ENCODE measurements at places on chromosomes 11 and 22. TPM values are rescaled to one million over a fixed set of nuclear protein-coding genes. Genes with fewer than 3 reads are reported as not detected.

Gene HOATZ
- total RNA-seq = not detected

Gene ST14
- total RNA-seq = 8.7 TPM

Gene SMIM35
- total RNA-seq = not detected

Gene PNPLA2
- 40.5 TPM for total RNA-seq

Gene EEF1G
- total RNA-seq = 1,951 TPM

Gene CHST1
- total RNA-seq = 275 TPM

Gene KLHL35
- total RNA-seq = 2.8 TPM

Gene POU2AF1
- total RNA-seq = not detected

Gene SC5D
- total RNA-seq = 88.8 TPM

GRCh38 chr11:93662175-93662570 lies 691 bp downstream of the CEP295 start:
- no peak for DNase-seq

- no peak for DNase-seq
These were observed 12.8 kb downstream of the TSKU start for GRCh38 chr11:76795936-76796441.

DNA sequence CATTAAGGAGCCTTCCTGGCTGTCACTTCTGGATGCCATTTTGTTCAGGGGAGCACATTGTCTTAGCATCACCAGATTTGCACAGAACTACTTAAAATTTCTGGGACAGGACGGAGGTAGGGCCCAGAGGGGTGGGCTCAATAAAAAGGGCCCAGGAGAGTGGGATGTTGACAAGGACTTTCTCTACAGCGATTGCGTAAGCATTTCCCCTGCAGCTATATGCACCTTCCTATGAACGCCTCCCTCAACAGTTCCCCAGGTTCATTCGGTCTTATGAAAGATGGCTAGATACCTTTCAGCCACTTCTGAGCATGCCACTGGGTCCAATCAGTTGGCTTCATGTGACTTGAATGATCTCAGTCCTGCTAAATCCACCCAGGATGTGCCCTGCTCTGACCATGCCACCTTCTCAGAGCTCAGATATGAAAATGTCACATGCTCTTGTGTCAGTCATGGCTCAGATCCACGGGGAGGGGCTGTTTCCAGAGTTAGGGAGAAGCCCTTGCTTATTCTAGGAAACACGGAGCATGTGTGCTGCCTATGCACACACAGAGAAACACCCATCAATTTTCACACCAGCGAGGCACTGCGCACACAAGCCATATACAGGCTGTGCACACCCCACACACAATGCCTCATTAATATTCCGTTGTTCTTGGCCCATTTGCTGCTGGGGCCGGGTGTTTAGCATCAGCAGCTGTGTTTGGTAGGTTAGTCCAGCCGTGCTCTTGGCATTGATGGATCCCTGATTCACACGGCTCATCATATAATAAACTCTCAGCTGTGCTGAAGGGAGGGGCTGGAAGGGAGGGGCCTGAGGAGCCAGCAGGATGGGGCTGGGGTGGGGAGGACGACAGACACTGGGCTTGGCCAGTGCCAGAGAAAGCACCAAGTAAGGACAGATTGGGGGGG lies 52.5 kb upstream of the NNMT start:
- DNase-seq = no peak

DNA sequence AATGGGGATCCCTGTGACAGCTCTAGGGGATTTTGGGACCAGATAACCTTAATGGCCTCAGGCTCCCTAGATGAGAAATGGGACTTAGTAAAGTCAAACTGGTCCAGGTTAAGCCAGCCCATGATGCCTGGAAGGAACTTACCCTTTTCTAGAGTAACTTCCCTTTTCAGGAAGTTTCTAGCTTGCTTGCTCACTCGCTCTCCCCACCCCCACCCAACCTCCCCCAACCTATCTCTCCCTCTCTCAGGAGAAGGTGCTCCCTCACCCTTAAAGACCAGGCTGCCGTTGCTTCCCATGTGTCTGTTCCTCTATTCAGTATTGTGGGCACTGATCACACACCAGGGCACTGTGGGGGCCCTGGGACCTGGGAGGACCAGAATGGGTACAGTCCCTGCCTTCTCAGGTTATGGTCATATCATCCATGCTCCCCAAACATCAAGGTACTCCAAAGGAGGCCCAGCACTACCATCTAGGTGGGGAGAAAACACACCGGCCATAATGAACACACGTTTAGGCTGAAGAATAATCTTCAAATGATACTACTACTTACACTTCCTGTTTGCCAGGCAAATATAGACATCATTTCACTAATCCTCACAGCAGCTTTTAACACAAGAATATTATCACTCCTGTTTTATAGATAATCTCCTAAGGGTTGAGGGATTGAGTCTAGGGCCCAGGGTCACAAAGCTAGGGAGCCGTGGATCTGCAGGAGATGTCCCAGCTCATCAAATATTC lies 18.2 kb downstream of the KCNQ1OT1 start:
- no peak for DNase-seq

GRCh38 chr11:125720781-125721180 lies 25.3 kb upstream of the PATE1 start:
- no peak for DNase-seq

DNA sequence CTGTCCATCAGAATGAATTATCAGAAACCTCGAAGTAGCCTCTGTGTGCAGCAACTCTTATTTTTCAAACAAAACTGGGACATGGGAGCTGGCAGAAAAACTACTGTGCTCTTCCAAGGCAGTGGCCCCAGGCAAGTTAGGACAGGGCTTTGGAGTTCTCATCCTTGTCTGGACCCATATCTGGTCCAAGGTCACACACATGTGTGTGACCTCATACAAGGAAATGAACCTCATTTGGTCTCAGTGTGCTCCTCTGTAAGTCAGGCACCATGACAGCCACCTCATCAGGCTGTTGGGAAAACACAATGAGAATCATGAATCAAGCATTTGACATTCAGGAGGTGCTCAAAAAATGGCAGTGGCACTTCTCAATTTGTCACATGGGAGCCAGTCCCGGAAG lies 25.8 kb downstream of the LARGE1 start:
- no peak for DNase-seq

DNA sequence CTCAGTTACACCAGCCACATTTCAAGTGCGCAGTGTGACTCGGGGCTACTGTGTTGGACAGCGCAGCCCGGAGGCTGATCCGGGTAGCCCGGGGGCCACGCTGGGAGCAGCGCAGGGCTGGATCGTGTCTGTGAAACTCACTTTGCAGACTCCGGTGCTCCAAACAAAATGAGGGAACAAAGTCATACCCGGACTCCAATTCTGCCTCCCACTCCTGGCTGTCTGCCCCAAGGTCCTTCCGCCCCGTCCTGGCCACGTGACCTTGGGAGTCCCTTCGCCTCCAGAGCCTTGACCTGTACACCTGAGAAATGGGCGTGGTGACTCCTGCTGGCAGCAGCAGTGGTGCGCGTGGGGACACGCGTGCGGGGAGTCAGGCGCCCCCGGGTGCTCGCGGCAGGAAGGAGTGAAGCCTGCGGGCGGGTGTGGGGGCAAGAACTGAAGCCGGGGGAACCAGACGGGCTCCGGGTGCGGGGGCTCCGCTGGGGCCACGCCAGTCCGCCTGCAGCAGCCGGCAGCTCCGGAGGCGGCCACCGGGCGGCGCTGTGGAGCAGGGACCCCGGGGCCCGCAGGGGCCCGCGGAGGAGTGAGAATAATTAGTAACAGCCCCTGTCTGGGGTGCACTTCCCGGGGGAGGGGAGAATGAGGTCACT lies 42.4 kb downstream of the KCNJ4 start:
- no peak for DNase-seq

DNA sequence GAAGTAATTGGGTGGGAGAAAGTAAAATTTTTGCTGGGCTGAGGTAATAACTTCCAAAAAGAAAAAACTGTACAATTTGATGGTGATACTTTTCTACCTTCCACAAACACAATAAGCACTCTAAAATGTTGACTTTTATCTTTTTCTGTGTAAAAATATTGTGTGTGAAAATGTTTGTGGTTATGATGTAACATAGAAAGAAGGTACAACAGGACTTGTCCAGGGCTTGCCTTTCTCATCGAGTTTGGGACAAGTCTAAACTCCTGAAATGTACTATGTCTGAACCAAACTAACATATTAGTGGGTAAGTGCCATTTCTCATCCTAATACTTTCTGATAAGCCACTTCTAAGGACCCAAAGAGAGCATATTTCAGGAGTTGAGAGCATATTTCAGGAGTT lies 174.2 kb upstream of the PDGFD start:
- no peak for DNase-seq

- DNase-seq = no peak
These were observed 39.6 kb downstream of the ARRB1 start for GRCh38 chr11:75311858-75312288.

DNA sequence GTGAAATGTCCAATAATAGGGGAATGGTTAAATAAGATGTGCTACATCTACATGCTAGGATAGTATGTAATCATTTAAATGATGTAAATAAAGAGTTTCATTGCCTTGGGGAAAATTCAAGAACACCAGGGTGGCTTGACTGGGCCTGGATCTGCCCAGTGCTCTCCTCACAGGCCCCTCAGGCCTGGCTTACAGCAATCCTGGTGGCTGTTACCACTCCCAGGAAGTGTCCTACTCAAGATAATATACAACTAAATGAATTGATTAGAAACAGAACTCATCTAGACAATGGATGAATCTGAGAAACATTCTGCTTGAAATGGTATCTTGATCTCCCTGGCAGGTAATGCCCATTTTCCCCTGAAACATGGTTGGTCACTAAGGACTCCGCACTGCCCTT lies 30.8 kb downstream of the MAP6 start:
- no peak for DNase-seq

DNA sequence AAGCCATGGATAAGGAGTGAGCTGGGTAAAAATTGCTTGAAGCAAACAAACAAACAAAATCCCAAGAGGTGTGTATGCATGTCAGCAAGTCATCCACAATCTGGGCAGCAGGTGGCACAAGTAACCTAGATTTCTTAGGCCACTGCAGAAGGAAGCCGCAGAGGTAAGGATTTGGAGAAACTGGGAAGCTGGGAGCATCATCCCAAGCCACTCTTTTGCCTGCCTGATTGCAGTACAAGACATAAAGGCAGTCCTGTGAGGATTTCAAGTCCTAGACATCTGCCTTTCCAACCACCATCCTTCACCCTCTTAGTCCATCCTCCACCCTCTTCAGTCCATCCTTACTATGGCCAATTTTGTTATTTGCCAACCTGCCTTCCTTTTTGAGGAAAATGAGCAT lies 67.2 kb upstream of the BMAL1 start:
- peak; percentile 63 for DNase-seq

DNA sequence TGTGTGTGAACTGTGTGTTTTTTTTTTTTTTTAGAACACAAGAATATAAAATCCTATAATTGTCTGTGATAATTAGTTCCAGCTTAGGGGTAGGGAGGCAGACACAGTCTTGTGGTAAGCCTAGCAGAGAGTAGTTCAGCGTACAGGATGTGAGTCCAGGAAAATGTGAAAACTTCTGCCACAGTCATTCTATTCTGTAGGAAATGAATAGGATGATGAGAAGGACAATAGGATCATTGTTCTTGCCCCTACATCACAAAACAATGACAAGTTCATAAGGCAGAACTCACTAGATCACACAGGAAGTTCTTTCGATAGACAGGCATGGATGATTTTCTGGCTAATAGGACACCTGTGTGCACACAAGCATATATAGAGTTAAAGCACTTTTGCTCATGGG lies 132.2 kb downstream of the NAV2 start:
- no peak for DNase-seq

DNA sequence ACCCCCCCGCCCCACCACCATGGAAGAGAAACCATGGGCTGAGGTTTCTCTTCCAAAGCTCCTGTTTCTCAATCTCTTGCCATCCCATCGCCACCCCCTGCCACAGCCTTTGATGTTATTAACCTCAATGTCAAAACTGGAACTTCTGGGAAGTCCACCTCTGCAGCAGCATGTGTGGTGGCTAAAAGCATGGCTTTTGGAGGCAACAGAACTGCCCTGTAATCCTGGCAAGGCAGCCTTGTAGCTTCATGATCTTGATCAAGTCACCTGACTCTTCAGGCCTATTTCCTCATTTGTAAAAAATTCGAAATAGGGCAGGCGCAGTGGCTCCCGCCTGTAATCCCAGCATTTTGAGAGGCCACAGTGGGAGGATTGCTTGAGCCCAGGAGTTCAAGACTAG lies 3.5 kb upstream of the COX8A start:
- no peak for DNase-seq
